CD8-positive, alpha-beta T cell (primary cell): ENCODE measurements at places on chromosomes 3 and 15.

DNA sequence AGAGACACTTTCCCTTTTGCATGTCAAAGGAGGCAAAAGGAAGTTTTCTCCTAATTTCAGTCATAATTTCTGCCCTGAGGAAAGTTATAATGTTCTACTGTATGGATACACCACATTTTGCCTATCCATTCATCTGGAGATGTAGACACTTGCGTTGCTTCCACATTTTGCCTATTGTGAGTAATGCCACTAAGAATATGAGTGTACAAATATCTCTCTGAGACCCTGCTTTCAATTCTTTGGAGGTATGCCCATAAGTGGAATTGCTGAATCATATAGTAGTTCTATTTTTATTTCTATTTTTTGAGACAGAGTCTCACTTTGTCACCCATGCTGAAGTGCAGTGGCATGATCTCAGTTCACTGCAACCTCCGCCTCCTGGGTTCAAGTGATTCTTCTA lies 3.6 kb upstream of the CD276 start:
- DNase-seq: no peak

DNA sequence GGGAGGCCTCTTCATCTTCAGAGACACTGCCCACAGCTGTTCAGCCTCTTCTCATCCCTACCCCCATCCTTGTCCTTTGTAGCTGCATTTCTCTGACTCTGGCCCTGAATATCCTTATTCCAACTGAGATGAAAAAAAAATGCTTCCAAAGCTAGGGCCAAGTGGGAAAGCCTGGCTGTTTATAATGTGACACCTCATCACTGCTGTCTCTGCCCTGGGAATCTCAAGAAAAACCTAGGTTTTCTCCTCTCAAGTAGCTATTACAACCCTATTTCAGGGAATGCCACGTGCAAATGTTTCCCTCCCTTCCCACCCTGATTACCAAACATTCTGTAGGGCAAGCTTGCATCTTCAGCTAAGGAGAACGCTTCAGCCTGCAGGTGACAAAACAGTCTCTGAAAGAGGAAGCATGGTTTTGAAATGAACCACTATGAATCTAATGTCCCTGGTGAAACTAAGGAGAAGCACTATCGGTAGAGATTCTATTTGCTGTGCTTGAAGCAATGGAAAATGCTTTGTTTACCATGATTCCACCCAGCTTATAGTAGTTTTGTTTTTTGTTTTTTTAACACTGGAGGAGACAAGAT lies 65.4 kb downstream of the USF3 start:
- no peak for DNase-seq

DNA sequence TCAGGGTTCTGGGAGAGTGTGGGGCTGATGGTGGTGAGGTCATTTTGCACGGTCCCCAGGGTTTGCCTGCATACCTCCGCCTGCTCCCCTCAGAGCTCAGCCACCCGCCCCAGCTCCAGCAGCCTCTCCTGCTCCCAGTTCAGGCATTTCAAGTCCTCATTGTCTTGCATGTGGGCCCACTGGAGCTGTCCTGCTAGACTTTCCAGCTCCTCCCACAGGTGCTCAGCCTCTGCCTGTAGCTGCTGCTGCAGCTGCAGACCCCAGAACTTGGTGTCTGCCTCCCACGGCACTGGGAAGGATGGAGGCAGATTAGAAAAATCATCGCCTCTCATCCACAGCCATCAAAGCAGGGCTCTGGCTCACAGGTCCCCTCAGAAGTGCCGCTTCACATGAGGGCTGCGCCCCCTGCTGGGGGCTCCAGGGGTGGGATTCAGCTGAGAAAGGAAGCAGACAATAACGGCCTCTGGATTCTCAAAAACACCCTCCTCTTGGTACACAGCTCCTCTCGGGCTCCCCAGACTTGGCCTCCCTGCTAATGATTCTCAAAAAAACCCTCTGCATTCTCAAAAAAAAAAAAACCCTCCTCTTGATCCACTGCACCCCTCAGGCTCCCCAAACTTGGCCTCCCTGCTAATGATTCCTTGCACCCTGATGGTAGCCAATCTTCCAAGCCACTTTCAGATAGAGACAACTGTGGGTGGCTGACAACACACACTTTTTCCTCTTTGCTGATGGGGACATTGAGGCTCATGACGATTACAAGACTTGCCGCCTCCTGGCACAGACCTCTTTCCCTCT lies 89.3 kb upstream of the C2CD4B start:
- peak; percentile 57 for DNase-seq

- no peak for DNase-seq
These were observed 12.8 kb downstream of the VGLL3 start for GRCh38 chr3:86978111-86978551.

- DNase-seq: no peak
These were observed 24.3 kb downstream of the MRPS25 start for GRCh38 chr3:15040844-15041243.

DNA sequence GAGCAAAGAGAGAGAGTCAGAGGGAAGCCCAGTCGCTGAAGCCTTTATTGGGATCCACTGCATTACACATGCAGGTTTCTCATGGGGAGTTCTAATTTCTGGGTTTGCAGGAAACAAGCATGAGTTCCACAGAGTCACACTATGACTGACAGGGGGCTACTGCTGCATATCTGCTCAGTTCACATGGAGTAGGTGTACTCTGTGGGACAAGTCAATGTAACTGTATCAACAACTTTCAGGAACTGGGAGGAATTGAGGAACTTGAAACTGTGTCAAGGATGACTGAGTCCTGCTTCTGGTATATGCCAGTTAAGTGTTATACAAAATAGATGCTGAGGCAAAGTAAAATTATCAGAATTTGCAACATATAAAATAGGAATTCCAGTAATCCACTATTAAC lies 110.8 kb downstream of the NPAP1 start:
- no peak for DNase-seq

GRCh38 chr3:37029516-37030163 lies 36.3 kb downstream of the MLH1 start:
- DNase-seq: no peak

DNA sequence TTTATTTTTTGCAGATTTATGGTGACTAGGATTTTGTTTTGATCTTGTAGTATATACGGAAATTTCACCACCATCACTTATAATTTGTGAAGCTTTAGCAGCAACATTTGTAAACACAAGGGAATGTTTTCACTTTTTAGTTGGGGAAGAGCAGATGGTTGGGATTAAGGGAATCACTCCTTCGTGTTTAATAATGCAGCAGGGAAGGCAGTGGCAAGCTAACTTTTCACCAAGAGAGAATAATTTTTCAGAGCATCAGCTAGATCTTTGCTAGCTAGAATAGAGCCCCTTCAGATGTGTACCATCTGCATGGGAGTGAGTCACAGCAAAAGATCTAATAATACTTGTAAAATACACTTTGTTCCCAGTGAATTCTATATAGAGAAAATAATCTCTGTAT lies 632.7 kb downstream of the CADM2 start:
- DNase-seq: no peak

DNA sequence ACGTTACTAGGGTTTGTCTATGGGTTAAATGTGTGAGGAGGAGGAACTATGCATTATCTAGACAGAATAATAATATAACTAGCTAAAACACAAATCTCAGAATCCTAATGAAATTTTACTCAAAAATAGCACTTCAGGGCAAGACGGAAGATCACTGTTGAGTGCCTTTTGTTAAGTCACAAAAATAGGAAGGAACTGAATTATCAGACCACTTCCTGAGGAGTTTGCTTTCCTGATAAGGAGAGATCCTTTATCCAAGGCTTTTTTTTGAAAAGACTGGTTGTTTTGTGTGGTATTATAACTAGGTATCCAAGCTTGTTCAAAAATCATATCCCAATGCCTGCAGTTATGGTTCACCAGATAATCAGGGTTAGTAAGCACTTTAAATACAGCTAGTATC lies 34.6 kb downstream of the NR2E3 start:
- DNase-seq: no peak

DNA sequence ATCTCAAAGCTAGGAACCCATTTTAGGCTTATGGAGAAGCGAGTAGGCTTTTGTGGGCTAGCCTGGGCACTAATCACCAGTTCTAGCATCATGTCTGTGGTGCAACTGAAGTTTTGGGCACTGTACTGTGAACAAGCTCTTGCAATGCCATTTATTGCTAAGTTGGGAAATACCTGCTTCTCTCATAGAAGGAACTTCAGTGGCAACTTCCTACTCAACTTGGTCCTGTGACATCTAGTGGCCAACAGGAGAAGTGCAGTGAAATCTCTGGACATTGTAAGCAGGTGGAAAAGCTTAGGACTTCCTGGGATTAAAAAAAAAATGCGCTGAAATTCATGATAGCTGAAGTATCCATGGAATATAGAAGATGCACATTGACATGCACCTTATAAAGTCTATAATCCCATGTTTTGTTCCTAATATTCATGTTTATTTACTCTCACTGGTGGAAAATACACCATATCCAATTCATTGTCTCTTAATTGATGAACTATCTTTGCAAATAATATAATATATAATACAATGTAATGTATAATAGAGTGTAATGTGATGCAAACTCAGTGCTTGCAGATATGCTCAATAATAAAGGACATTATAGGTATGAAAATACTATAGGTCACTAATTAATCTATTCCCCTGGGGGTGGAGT lies 6.5 kb upstream of the ALDH1A3 start:
- DNase-seq: peak; percentile 74

DNA sequence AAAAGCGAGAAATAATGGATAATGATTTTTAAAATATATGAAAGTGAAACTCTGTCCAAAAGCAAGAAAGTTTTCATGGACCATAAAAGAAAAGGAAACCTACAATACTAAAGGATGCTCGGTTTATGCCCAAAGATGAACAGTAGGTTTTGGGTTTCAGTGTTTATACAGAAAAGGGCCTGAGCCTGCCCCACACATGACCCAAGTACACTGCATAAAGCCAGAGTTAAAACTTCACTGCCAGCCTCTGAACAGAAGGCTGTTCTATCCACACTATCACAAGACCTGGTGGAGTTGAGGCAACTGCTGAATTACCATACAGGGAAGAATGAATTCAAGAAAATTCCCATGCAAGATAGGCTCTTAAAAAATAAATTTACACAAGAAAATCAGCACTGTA lies 165.2 kb downstream of the MECOM start:
- DNase-seq: no peak

GRCh38 chr3:155846119-155846518 lies 8.1 kb downstream of the SLC33A1 start:
- no peak for DNase-seq

DNA sequence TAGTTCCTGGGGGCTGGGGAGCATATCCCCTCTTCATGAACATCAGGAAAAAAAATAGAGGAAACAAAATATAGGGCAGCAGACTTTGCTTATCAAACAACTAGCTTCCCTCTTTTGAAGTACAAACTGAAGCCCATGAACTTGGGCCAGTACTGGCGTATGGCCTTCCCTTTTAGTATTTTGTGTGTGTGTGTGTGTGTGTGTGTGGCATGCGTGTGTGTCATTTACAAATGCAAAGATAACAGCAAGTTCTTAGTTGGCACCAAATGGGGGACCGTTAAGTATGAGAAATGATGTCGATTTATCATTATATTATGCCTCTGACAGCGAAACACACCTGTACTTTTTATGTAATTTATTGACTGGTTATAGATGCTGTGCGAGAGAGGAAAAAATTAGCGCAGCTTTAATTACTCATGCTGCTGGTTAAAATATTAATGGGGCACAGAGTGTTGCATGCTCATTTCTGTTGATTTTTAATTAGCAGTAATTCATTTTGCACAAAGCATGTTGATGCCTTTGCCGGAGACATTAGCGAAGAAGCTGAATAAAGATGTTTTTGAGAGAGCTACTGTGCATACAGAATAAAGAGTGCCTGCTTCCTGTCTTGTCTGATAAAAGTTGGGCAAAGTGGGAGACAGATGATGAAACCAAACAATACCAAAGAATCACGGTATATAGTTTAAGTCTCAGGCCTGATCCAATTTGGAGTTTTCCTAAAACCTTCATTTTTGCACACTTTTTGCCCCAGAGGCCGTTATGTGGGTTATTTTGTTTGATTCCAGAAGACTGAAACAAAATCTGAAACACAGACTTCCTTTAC lies 297.1 kb downstream of the SATB1 start:
- no peak for DNase-seq

DNA sequence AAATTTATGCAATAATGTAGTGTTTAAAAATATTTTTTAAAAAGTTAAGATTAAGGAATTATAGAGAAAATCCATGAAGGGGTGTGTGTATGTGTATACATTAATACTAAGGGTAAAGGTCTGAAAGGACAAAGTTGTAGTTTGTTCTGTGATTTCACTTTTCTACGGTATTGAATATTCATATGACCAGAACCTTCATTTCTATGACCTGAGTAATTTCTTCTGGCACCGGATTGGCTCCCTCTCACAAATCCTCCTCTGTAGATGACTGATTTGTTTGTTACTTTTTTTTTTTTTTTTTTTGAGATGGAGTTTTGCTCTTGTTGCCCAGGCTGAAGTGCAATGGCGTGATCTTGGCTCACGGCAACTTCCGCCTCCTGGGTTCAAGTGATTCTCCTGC lies 20.9 kb downstream of the GMPS start:
- DNase-seq: no peak

- DNase-seq: no peak
These were observed 30.9 kb upstream of the VPS8 start for GRCh38 chr3:184780981-184781515.

DNA sequence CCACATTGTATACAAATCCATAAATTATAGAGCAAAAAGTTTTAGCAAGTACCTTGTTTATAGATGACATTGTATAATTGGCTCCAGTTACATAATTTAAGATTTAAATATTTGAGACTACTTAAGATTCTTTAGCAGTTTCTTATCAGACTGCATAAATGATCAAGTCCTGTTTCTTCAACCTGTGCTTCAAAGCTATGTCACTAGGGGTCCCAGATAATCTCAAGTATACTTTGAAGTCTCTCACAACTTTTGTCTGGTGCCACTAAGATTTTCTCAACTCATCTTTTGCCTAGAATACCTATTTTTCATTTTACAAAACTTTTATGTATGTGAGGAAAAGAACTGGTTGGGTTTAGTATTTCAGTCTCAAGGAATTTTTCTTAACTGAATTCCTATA lies 205.5 kb downstream of the STAG1 start:
- DNase-seq: peak; percentile 51

DNA sequence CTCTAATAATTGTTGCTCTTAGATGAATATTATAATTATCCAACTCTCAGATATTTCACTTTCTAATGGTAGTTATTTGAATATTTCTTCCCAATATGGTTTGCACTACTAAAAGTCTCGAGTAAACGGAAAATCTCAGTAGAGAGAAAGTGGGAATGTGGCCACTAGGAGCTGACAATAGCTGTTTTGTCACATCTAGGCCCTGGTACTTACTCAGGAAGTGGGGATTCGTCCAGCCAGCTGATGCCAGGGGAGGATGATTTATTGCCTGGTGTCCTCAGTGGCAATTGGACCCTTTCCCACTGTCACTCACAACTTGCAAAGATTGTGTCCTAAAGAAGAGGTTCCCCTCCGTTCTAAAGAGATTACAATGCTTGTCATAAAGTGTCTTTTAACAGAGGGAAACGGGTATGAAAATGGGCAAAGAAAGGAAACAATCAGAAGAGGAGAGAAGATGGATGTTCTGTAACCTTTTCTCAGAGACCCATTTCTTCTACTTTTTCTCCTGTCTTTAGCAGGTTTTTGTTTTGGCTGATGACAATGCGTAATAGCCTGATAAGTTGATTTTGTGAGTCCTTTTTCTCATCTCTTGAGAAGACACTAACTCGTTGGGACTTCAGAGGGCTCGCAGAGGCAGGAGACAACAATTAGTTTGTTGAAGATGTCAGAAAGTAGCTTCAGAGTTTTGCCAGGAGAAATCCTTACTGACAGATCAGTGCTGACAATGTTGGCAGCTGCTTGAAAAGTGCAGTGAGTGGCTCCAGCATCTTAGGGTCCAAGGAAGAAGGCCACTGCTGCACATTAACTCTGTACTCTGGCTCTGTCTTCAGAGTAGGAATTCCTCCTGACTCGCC lies 320.6 kb downstream of the MECOM start:
- no peak for DNase-seq
